Neural crest cell (in vitro differentiated cells): ENCODE measurements at places on chromosomes 1 and 21. TPM values are rescaled to one million over a fixed set of nuclear protein-coding genes. Genes with fewer than 3 reads are reported as not detected.

GRCh38 chr21:25647647-25648046 is 8.6 kb downstream of the JAM2 start:
- H3K27ac ChIP-seq: no peak overlapping the region
- peaks cover 3% of the 10 kb centered on the region for H3K36me3 ChIP-seq
- DNase-seq: no peak
- H3K4me1 ChIP-seq: peaks cover 15% of the 10 kb centered on the region

Gene RAP1GAP
- 5.3 and 7.4 TPM in 2 replicates for total RNA-seq

DNA sequence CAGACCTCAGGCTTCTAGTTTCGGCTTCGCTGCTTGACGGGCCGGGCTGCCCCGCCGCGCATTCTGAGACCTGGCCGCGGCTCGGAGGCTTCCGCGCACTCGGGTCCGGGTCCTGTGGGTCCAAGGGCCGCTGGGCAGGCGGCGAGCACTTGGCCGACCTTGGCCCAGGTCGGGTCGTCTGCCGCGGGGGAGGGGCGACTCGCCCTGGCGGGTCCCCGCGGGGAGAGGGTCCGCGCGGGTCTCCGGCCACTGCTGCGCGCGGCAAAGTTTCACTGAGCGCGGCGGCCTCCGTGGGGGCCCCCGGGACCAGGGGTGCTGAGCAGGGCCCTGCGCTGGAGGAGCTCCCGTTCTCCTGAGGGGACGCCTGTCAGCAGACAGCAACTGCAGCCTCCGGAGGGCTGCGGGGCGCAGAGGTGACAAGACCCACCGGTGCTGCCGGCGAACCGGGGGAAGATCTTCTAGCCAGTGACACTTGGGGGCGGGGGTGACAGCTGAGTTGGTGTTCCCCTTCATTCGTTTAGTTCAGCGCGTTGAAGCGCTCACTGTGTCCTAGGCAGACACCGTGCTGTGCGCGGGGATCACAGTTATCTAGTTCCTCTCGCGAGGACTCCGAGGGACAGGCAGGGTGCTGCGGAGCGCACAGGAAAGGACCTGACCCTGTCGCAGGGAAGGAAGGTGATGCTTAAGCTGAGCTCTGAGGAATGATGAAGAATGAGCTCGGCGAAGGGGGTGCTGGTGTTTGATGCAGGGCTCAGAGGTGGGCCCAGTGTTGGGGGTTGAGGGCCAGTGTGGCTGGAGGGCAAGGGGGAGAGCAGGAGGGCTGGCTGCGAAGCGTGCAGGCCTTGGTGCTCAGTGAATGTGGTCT is 725 bp downstream of the MTFR1L start:
- no peaks in the 10 kb centered on the region for H3K36me3 ChIP-seq
- no peak for DNase-seq
- H3K4me1 ChIP-seq: peaks cover 38% of the 10 kb centered on the region
- H3K4me3 ChIP-seq: peak overlapping the region; percentile 98
- H3K27me3 ChIP-seq: peaks cover 11% of the 10 kb centered on the region

GRCh38 chr21:38472412-38473108 is 25.7 kb downstream of the ERG start:
- no peaks in the 10 kb centered on the region for H3K27me3 ChIP-seq
- H3K36me3 ChIP-seq: no peaks in the 10 kb centered on the region
- H3K4me3 ChIP-seq: no peak overlapping the region
- no peak for DNase-seq
- H3K27ac ChIP-seq: no peak overlapping the region

Gene FMO5
- 0.36 and 0.47 TPM in 2 replicates for total RNA-seq

GRCh38 chr1:169326956-169327268 is 40.7 kb downstream of the NME7 start:
- no peak overlapping the region for H3K27ac ChIP-seq
- no peak overlapping the region for H3K4me3 ChIP-seq
- no peaks in the 10 kb centered on the region for H3K27me3 ChIP-seq
- no peaks in the 10 kb centered on the region for H3K4me1 ChIP-seq
- peaks cover 6% of the 10 kb centered on the region for H3K36me3 ChIP-seq

DNA sequence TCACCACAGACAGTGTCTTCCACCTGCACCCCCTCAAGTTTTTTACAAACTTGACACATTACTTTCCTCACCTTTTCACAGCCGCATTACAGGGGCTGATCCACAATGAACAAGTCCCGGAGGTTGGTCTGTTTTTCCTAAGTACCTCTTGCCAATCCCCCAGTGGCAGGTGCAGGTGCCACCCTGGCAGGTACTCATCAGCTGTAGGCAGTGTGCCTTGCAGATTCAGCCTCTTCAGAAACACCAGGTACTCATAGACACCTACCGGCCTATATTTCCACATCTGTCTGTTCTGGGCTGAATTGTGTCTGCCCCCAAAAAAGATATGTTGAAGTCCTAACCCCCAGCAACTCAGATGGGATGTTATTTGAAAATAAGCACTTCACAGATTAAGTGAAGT is 81.4 kb upstream of the CNIH3 start:
- no peaks in the 10 kb centered on the region for H3K36me3 ChIP-seq
- no peak for DNase-seq
- H3K27ac ChIP-seq: peak overlapping the region; percentile 17
- no peak overlapping the region for H3K4me3 ChIP-seq
- peaks cover 6% of the 10 kb centered on the region for H3K4me1 ChIP-seq
- no peaks in the 10 kb centered on the region for H3K27me3 ChIP-seq

Gene TRIM67
- 1.6 and 1.9 TPM in 2 replicates for total RNA-seq

Gene CNIH3
- 3.8 and 4.2 TPM in 2 replicates for total RNA-seq

Gene CFHR4
- not detected in 2 replicates for total RNA-seq

DNA sequence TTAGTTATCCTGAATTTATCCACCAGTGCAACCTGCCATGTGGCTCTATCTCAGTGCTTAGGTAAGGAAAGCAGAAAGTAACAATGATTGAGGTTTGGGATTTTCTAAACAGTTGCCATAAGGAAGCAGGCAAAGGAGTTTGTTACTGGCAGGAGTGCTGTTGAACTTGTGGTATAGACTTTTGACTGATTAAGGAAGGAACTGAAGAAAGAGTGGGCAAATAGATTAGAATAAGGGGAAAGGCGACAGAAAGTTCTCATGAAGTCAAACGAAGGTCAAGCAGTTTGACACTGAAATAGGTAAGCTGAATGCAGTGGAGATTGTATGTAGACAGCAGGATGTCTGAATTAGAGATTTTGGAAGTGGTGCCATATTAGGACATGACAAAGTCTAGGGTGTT is 24.2 kb upstream of the CR2 start:
- H3K27ac ChIP-seq: no peak overlapping the region
- H3K4me1 ChIP-seq: no peaks in the 10 kb centered on the region
- DNase-seq: no peak
- H3K27me3 ChIP-seq: peaks cover 27% of the 10 kb centered on the region

Gene SLC44A3
- 0.64 and 0.77 TPM in 2 replicates for total RNA-seq

DNA sequence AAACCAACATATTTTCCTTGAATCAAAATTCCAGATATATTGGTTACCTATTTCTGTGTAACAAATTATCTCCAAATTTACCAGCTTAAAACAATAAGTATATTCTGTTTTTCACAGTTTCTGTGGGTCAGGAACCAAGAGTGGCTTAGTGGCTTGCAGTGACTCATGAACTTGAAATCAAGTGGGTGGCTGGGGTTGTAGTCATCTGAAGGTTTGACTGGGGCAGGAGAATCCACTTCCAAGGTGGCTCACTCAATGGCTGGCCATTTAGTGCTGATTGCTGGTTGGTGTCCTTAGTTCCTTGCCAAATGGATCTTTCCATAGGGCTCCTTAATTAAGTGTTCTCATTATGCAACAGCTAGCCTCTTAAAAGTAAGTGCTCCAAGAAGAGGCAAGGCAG is 43.8 kb downstream of the ALG14 start:
- peaks cover 7% of the 10 kb centered on the region for H3K4me1 ChIP-seq
- H3K27ac ChIP-seq: no peak overlapping the region
- peaks cover 28% of the 10 kb centered on the region for H3K36me3 ChIP-seq
- DNase-seq: no peak
- no peak overlapping the region for H3K4me3 ChIP-seq

Gene SPTA1
- total RNA-seq: not detected in 2 replicates

DNA sequence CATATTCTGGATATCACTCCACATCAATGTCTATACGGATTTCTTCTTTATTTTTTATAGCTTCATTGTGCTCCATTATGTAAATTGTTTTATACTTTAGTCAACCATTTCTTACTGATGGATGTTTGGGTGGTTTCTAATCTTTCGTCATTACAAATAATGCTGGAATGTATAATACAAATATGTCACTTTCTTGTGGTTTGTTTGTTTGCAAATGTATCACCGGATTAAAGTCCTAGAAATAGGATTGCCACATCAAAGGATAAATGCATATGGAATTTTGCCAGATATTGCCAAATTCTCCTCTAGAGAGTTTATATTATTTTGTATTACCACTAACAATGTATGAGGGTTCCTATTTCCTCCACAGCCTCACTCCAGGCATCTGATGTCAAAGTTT is 48.7 kb upstream of the PRDM2 start:
- H3K4me1 ChIP-seq: no peaks in the 10 kb centered on the region
- H3K36me3 ChIP-seq: peaks cover 5% of the 10 kb centered on the region
- no peak overlapping the region for H3K27ac ChIP-seq
- H3K27me3 ChIP-seq: no peaks in the 10 kb centered on the region
- no peak overlapping the region for H3K4me3 ChIP-seq
- DNase-seq: no peak

DNA sequence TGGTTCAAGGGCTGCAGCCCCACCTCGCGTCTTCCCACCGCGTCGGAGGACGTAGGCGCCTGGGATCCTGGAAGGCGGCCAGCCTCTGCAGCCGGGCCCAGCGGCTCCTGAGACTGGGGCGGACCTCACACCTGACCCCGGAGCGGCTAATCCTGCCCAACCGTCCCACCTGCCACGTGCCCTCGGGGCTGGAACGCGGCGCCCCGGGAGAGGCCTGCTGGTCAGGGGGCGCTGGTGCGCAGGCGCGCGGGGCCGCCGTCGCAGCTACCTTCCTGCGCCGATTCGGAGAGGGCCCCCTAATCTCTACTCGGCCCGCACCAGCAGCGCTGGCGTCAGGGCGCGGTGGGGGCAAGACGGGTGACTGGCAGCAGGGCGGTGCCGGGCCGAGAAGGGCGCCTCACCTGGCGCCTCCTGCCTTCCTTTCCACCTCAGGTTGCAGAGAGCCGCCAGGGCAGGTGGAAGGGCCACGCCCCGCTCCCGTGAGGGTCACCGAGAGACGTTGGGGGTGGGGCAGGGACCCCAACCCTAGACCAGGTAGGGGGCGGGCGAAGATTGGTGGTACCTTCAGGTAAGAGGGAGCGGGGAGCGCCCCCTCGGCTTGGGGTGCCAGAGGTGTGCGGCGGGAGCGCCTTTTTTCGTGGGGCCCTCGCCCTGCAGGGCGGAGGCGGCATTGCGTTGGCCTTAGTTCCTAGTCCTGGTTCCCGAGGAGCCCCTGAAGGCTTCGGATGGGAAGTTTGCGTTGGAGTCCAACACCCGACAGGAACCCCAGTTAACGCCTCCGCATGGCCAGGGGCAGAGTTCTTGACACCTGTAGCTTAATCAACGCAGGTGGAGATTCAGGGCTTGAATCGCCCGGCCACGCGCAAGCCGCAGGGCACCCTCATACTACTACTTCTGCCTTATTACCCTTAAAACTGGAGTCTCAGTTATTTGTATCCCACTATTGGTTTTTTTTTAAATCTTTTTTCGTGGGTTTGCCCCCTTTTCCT is at the start of gene TDRD5:
TSS of gene TDRD5 (plus strand) at position 241 of the 989 bp plus-strand sequence. CDS start 784 bp downstream, outside the sequence.
- H3K27me3 ChIP-seq: peaks cover 58% of the 10 kb centered on the region
- no peaks in the 10 kb centered on the region for H3K36me3 ChIP-seq
- no peak for DNase-seq
- H3K4me1 ChIP-seq: no peaks in the 10 kb centered on the region
- H3K27ac ChIP-seq: no peak within 1 kb of the TSS

DNA sequence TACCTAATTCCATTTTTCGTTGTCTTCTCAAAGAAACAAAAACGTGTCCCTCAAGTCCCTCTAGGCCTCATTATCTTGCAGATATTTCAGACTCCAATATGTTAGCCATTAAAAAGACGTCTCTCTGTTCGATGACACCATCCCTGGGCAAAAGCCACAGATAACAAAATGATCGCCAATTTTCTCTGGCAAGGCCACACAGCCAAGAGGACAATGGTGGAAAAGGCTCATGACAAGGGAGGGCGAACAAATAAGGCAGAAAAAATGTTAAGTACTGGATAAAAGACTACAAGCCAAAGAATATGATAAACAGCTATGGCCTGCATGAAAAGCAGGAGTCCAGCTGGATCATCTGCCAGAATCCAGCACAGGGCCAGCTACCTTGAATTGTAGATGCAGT is 82.9 kb downstream of the TBX15 start:
- DNase-seq: no peak
- H3K27ac ChIP-seq: no peak overlapping the region
- H3K27me3 ChIP-seq: peaks cover 4% of the 10 kb centered on the region
- no peaks in the 10 kb centered on the region for H3K36me3 ChIP-seq

Gene TMEM125
- 0.14 TPM in 1 of 2 replicates, not detected in the other for total RNA-seq

DNA sequence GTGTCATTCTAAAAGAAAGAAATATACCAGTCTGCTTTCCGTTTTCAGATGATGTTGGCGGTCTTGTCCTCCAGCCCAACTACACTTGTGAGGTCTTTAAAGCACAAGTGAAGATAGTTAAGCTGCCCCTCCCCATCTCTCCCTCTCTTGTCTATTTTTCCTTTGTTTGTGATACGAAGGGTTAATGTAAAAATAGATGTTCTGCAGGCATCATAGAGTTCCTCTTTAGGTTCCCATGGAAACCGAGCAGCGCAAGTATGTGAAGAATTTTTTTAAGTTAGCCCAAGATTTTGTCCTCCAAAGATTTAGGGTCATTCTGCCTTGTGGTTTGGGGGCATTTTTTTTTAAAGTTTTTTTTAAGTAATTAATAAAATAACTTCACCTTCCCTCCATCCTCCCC is 232.4 kb upstream of the AJAP1 start:
- no peak for DNase-seq
- peak overlapping the region; percentile 19 for H3K4me3 ChIP-seq
- peaks cover 3% of the 10 kb centered on the region for H3K36me3 ChIP-seq
- peaks cover 29% of the 10 kb centered on the region for H3K4me1 ChIP-seq

- peak overlapping the region; percentile 39 for H3K27ac ChIP-seq
- H3K27me3 ChIP-seq: no peaks in the 10 kb centered on the region
- no peak for DNase-seq
- H3K36me3 ChIP-seq: peaks cover 2% of the 10 kb centered on the region
- H3K4me1 ChIP-seq: peaks cover 52% of the 10 kb centered on the region
Observed at GRCh38 chr1:228917342-228917741, 182.1 kb downstream of the RHOU start.

Gene FHAD1
- total RNA-seq: 1.6 and 1.7 TPM in 2 replicates

DNA sequence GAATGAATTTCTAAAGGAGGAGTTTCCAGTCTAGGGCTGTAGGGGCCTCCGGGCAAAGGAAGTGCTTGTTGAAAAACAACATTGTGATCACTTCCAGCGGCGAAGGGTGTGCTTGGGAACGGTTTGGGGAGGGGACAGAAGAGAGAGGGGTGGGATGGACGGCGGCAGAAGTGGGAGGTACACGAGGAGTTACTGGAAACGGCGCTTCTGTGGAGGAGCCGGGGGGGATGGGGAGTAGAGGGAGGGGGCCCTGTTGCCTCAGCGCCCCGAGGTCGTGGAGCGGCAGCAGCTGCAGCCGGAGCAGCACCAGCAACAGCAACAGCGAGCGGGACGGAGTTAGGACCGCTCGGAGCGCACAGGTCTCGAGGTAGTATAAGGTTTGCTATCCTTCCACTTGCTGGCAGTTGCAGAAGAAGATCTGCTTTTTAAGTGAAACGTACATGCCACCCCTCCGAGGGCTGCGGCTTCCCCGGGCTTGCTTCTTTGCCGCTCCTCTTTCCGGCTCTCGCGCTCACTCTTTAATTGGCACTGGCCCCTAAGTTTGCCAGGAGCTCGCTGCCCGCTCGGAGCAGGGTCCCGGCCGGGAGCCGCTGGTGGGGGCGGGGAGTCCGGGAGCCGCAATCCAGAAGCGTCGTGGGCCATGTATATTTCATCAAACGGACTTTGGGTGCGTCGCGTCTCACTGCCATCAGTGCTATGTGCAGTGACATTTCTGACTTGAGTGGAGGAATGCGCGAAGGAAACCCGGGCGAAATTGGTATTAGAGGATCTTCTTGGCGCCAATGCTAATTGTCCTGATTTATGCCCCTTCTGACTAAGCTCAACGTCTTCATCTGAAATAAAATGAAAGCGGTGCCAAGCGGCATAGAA is 771 bp upstream of the NTNG1 start:
- DNase-seq: peak; percentile 14
- H3K4me3 ChIP-seq: peak overlapping the region; percentile 95
- peaks cover 17% of the 10 kb centered on the region for H3K4me1 ChIP-seq
- H3K36me3 ChIP-seq: no peaks in the 10 kb centered on the region
